T follicular helper cell (primary cell): ENCODE measurements at places on chromosomes 2 and 18.

GRCh38 chr2:62084801-62085200 is 111.1 kb upstream of the B3GNT2 start:
- DNase-seq, result no peak

DNA sequence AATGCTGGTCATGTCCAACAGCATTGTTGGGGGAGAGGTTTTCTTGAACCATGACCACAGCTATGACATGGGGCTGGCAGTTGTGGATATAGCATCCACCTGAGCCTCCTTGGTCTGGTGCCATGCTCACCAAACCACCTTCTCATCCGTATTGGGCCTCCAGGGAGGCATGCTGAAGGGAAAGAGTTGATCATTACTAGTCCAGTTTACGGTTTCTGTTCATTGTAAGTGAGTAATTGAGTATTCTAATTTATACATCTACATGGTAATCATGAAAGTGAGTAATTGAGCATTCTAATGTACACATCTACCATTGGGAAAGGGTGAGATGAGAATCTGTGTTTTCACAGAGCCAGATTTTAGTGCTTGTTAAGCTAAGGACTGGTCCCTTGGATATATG is 6.8 kb downstream of the TMEM87B start:
- no peak for DNase-seq

DNA sequence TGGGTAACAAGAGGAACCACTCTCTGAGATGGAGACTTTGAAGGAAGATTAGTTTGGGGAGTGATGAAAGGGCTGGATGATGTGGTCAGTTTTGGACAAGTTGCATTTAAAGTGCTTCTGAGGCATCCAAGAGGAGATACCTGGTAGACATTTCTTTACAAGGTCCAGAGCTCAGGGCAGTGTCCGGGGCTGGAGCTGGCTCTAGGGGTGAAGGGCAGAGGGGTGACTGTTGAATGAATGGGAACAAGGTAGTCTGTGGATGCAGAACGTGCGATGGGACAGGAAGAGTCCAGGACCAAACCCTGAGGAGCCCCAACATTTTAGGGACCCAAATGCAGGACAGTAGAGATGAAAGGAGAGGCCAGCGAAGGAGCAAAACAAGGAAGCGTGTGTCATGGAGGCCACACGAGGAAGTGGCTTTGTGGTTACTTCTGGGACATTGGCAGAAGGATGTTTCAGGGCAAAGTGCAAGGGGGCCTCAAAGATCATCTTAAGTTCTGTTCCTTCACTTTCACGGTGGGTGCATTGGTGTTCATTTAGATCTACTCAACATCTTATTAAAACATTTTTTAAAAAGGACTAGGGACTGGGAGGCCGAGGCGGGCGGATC is 13.6 kb upstream of the GPR35 start:
- no peak for DNase-seq

- no peak for DNase-seq
These were observed 201.0 kb downstream of the MBD2 start for GRCh38 chr18:54023471-54023870.

DNA sequence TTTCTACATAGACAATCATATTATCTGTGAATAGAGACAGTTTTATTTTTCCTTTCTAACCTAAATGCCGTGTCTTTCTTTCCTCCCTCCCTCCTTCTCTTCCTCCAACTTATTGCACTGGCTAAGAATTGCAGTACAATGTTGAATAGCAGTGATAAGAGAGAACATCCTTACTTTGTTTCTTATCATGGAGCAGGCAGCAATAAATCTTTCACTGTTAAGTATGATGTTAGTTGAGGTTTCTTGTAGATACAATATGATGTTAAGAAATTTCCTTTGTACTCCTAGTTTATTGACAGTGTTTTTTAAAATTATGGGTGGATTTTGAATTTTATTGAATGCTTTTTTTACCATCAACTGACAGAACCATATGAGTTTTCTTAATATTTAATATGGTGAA is 6.0 kb downstream of the LYPD6B start:
- no peak for DNase-seq
